ENCODE measurements at places on chromosomes 1 and 21.

- DNase-seq = no peak
Observed at GRCh38 chr1:22171951-22172715, 29.2 kb upstream of the WNT4 start.

- no peak for DNase-seq
Observed at GRCh38 chr21:29550205-29550604, 251.5 kb downstream of the BACH1 start.

GRCh38 chr1:225650179-225650578 is 2.7 kb downstream of the ENAH start:
- DNase-seq = no peak

GRCh38 chr1:165747632-165748447 is 20.8 kb downstream of the TMCO1 start:
- no peak for DNase-seq
